Eye (tissue), 1 donor: ENCODE measurements at places on chromosomes 6 and 20.

DNA sequence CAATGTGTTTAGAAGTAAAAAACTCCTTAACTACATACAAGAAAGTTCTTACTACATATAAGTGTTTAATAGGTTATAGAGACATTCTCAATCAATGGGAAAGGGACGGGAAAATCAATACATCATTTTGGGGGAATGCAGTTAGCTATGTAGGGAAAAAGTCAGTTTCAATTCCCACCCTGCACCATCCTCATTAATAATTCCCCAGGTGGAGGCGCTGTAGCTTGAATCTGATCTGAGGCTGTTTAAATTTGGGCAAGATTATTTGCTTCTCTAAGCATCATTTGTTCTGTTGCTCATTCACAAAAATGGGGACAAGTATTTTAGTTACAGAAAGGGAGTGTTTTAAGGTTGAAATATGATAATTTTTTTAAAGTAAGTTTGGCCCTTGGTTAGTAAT is 19.1 kb downstream of the OLIG3 start:
- DNase-seq = no peak

- DNase-seq = no peak
Measured at GRCh38 chr6:111565326-111566221, 40.1 kb downstream of the TRAF3IP2 start.

GRCh38 chr6:113642714-113643406 is 214.3 kb upstream of the MARCKS start:
- peak; percentile 44 for DNase-seq

DNA sequence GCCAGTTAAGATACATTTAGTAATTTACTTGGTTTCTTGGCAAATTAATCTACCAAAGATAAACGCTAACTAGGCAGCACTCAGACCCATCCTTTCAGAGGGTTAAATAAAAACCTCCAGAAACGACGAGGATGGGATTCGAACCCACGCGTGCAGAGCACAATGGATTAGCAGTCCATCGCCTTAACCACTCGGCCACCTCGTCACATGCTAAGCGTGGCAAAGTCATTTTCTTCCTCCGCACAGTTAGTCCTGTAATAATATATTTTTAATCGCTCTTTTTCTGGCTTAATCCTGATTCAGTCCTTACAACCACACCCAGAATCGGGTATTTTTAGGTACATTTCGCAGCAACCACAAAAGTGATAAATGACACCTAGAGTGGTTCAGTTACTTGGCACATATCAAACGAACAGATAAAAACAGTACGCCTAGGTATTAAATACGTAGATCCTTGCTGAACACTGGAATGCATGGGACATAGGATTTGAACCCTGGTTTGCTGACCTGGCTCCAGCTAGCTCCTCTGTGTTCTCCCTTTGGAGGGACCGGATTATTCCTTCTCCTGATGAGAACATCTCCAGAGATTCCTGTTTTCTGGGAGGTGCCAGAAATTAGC is 71.6 kb downstream of the GPX5 start:
- DNase-seq = peak; percentile 29

DNA sequence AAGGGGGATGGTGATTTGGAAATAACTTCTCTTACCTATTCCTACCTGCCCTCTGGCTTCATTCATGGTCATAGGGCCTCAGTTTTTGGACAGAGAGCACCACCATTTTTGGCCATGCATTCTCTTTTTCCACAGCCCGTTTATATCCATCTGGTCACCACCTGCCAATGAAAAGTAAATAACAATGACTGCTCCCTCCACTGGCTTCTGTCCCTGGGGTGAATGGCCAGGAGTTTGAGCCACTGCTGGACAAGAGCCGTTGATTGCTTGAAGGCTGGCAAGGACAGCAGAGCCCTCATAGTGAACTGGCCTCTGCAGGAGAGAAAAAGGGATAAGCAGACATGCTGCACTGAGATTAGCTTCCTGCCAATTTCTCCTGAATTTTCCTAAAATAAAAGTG is 261.8 kb downstream of the ADGB start:
- DNase-seq = no peak

DNA sequence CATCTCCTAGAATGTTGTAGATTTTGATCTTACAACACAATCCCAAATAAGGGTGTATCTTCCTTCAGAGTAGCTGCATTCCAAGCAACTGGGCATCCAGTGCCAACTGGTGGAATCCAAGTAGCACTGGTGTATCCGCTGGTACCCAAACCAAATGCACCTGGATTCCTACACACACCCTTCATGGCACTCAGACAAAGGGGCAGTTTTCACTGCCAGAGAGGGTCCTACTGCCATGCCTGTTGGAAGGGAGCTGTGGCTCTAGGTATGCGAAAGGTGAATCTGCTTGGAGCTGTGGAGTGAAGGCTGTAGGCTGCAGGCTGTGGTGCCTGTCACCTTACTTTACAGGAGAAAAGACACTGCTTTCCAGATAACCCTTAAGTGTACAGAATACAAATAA is 17.0 kb upstream of the CLDN20 start:
- no peak for DNase-seq

- DNase-seq = no peak
Measured at GRCh38 chr6:22053391-22053997, 243.3 kb downstream of the PRL start.

- DNase-seq = no peak
Measured at GRCh38 chr20:38164069-38164468, 1.0 kb downstream of the TGM2 start.

- peak; percentile 82 for DNase-seq
Measured at GRCh38 chr6:1387876-1388629, 1.3 kb upstream of the FOXF2 start.

- no peak for DNase-seq
Measured at GRCh38 chr20:61332016-61332975, 80.2 kb downstream of the CDH4 start.

DNA sequence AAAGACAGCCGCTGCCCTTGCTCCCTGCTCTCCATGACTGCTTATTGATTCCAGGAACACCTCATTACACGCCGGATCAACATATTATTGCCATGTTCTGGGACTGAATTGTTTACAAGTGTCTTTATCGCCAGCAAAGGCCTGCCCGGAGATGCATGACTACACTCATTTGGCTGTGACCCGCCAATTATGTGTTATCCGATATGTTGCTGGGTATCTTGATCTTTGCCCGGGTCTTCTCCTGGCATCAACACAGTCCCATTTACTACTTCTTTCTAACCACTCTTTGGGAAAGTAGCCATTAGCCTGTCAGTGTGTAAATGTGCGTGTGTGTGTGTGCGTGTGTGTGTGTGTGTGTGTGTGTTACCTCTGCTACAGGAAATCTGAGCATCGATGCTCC is 15.4 kb downstream of the LINC00237 start:
- peak; percentile 36 for DNase-seq

GRCh38 chr6:166387642-166388289 is 5.0 kb upstream of the MPC1 start:
- no peak for DNase-seq

GRCh38 chr20:59324521-59325141 is 24.2 kb downstream of the EDN3 start:
- peak; percentile 49 for DNase-seq

DNA sequence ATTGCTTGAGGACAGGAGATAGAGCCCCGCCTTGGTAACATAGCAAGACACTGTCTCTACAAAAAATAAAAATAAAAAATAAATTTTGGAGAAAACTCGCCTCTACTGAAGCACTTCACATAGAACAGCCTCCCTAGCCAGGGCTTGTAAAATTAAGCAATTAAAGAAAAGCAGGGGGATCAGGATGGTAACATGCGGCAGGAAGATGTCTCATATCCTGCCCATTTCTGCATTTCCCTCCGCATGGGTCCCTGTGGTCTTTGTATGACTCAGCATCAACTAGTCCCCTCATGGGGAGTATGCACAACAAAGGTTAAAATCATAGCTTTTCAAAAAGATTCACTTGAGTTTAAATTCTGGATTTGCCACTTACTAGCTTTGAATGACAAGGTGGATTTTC is 379.0 kb downstream of the EPHA7 start:
- no peak for DNase-seq

GRCh38 chr20:49832632-49833327 is 20.2 kb downstream of the SLC9A8 start:
- DNase-seq = no peak

GRCh38 chr6:27177485-27178406 is 69.8 kb upstream of the PRSS16 start:
- peak; percentile 91 for DNase-seq

DNA sequence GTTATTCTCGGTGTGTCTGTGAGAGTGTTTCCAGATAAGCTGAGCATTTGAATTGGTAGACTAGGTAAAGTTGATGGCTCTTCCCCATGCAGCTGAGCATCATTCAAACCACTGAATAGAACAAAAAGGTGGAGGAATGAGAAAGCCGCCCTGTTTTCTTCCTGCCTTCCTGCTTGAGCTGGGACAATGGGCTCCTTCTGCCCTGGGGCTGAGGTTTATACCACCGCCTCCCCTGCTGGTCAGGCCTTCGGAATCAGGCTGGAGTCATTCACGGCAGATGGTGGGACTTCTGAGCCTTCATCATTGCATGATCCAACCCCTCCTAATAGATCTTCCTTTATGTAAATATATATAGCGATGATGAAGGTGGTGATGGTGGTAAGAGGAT is 124.9 kb downstream of the ANKRD60 start:
- DNase-seq = no peak
